Activated CD4-positive, alpha-beta T cell treated with anti-CD3 and anti-CD28 coated beads, Interleukin-2, Interleukin-4, amounts not matched to agents 100 ng/mL and 50 ng/mL, durations not matched to agents 16 hours and 8 hours (primary cell): ENCODE measurements at places on chromosomes 6 and 20.
A peak's percentile ranks its signal among the peaks of the same experiment; 100 is the strongest.

- peak; percentile 50 for DNase-seq
These were observed 44.3 kb downstream of the KHDC1L start for GRCh38 chr6:73180763-73181619.

DNA sequence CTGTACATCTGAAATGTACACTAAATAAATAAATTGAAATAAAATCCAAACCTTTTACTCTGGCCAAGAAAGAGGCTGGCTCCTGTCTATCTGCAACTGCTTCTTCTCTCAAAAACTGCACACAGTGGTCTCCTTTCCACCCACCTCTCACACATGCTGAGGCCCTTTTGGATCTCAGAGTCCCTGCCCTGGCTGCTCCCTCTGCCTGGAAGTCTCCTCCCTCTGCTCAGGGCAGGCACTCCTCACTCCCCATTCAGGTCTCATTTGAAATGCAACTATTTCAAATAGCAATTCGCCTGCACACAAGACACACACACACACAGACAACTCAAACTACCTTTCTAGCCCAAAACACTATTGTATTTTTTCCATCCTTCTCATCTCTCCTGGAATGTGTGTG lies 348.8 kb downstream of the PKHD1 start:
- DNase-seq = no peak

GRCh38 chr6:28322661-28323060 lies 13.3 kb downstream of the ZSCAN31 start:
- DNase-seq = no peak

DNA sequence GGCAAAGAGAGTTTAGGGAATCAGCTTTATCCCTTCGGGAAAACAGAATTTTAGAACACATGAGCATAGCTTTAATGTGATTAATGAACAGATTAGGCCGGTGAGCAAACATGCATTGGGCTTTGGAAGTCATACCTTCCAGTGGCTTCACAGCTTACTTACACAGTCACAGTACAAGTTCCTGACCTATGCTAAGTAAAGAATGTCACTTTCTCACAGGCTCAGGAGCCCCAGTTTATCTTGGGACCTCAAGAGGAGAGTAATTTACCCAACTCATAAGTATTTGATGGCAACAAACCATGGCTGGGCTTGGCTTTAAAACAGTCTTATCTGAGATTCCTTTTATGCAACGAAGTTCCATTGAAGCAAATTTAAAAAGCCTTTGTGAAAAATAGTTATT lies 195.9 kb downstream of the AKAP7 start:
- no peak for DNase-seq

GRCh38 chr20:23146857-23147637 lies 60.9 kb upstream of the CD93 start:
- no peak for DNase-seq

GRCh38 chr6:105994591-105995390 lies 91.3 kb upstream of the PRDM1 start:
- peak; percentile 64 for DNase-seq

- no peak for DNase-seq
These were observed 699.7 kb upstream of the ID4 start for GRCh38 chr6:19137505-19137904.
